ENCODE measurements at places on chromosomes 6 and 20.

DNA sequence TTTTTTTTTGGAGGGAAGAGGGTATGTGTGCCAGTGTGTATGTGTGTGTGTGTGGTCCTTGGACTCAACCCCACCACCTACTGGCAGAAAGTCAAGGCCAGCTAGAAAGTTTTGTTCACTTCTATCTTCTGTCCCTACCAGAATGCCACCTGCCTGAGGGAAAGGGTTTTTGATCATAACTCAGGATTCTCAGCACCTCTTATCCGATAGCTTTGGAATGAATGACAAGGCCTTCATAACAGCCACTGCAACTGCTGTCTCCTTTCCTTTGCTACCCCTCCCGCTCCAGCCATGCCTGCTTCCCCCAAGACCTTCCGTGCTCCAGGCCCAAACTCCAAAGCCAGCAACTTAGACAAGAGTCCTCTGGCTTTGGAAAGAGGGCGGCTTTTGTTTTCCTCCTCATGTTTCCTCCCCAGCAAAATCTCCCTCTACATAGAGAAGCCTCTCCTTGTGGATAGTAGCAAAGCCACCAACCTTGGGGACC, 18.7 kb downstream of the BTN3A1 start:
- no peak for DNase-seq

DNA sequence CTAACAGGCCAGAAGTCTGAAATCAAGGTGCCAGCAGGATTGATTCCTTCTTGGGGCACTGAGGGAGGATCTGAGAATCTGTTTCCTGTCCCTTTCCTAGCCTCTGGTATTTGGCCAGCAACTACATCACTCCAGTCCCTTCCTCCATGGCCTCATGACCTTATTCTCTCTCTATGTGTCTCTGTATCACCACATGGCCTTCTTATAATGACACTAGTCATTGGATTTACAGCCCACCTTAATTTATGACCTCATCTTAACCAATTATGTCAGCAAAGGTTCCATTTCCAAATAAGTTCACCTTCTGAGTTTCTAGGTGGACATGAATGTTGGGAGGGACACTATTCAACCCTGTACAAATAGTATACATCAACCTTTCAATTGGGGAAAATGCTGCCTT, 29.3 kb downstream of the SCML4 start:
- no peak for DNase-seq

- DNase-seq = no peak
Observed at GRCh38 chr6:42138190-42138589, 4.2 kb downstream of the C6orf132 start.

DNA sequence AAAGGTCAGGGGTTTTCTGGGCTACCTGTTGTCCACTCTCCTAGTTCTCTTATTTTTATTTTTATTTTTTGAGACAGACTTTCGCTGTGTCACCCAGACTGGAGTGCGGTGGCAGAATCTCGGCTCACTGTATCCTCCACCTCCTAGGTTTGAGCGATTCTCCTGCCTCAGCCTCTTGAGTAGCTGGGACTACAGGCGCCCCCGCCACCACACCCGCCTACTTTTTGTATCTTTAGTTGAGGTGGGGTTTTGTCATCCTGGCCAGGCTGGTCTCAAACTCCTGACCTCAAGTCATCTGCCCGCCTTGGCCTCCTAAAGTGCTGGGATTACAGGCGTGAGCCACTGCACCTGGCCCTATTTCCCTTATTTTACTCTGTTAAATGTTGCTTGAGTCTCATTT, 149.0 kb downstream of the EYA4 start:
- no peak for DNase-seq

DNA sequence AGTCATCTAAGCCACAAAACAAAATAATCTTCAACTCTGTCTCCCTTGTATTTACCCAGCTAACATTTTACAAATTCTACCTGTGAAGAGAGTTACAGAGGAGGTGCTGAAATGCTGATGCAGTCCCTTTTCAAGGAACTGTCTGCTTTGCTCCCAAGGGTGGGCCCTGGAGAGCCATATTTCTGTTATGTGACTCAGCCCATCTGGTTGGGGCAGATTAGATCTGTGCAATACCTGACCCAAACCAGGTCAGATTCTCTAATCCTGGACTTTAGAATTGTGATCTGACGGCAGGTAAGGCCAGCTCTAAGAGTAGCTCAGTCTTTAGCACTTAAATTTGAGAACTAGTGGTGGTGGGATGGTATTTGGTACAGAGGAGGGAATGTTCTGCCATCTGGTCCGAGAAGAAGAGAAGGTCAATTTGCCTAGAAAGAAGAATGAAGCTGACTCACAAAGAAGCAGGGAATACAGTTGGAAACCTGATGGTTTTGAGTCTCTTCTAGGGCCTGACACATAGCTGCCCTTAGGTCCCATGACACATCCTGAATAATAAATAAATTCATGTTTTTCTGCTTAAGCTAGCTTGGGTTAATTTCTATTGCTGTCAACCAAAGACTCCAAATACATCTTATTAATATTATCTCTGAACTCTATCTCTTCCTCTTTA, 8.1 kb downstream of the ZNF311 start:
- DNase-seq = no peak

DNA sequence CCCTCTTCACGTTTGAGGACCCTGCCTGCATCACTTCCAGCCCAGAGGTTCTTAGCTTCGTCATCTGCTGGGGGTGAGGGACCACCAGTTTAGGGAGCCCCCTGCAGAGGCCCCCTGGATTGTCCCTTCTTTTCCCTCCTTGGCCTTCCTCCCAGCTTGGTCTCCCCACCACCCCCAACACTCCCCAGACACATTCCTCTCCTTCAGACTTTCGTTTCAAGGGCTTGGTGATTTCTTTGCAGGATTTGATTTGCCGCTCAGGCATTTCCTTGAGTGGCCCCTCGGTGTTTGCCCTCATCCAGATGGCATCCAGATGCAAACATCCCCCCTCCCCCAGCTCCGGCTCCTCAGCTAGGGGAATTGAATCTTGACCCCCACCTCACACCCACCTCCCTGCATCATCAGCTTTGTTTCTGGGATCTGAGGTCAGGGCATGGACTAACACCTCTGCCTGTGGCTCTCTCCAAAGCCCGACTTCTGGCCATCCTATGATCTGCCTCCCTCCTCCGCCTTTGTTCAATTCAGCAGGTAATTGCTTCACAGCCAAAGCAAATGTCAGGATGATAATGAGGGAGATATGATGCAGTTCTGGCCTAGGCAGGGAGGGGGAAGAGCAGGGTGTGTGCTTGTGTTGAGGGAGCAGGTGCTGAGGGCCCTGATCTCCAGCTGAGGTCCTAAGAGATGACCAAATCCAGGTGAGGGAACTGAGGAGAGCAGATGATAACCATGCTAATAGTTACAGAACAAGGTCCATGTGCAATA, 141.5 kb downstream of the VEGFA start:
- DNase-seq = no peak

Measured in activated T-helper 1 cell treated with anti-CD3 and anti-CD28 coated beads, Interleukin-12 subunit alpha, Interleukin-12 subunit beta, Interleukin-2, Interleukin-4 antibody, amounts not matched to agents 30 ng/mL and 10 ng/mL and 1 ng/mL, durations not matched to agents 14 hours and 24 hours and 36 hours (primary cell).